Endodermal cell (in vitro differentiated cells): ENCODE measurements at places on chromosomes 16 and 17. TPM values are rescaled to one million over a fixed set of nuclear protein-coding genes. Genes with fewer than 3 reads are reported as not detected.

The DYNLRB2 gene
- 0.87 TPM in 1 of 3 replicates, not detected in the others for total RNA-seq

The SNAI3 gene
- 0.61 to 1.2 TPM (median 0.77 TPM) in 3 replicates for total RNA-seq

DNA sequence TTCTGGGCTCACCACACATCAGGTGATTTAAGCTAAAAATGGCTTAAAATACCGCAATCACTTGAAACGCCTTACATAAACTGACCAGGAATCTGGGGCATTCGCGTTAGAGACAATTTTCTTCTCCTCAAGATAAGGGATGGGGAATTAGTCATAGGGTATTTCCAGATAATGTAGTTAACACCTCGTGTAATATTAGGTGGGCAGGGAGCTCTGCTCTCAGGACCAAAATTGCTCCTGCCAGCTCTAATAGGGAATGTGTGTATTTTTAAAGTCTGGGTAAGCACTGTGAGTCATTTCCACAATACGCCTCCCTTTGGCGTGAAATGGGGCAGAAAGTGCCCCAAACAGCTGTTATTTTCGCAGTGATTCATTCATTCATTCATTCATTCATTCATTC is 408.6 kb downstream of the MAF start:
- H3K27me3 ChIP-seq, result no peaks in the 10 kb centered on the region
- no peaks in the 10 kb centered on the region for H3K36me3 ChIP-seq
- H3K27ac ChIP-seq, result no peak overlapping the region
- no peaks in the 10 kb centered on the region for H3K4me1 ChIP-seq
- H3K4me3 ChIP-seq, result no peak overlapping the region

GRCh38 chr16:50156590-50156989 is 3.5 kb downstream of the TENT4B start:
- no peaks in the 10 kb centered on the region for H3K36me3 ChIP-seq
- no peak for DNase-seq
- H3K4me3 ChIP-seq, result no peak overlapping the region

DNA sequence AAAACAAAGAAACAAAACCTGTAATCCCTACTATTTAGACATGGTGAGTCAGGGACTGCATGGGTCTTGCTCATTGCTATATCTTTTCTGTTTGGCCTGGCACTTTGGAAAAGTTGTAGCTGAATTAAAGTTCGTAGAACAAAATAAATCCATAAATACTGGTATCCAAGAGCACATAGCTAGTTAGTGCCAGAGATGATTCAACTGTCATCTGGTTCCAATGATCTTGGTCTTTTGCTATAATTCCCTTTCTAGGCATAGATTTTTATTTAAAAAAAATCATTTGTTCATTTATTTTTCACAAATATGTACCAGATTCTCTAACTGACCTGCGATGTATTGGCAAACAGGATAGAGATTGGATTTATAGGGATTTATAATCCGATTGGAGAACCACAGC is 1436.1 kb upstream of the GOT2 start:
- H3K36me3 ChIP-seq, result no peaks in the 10 kb centered on the region
